B cell (primary cell): ENCODE measurements at places on chromosomes 1 and 21. TPM values are rescaled to one million over a fixed set of nuclear protein-coding genes. Genes with fewer than 3 reads are reported as not detected.
A peak's percentile ranks its signal among the peaks of the same experiment; 100 is the strongest.

GRCh38 chr1:56517404-56518130 lies 61.8 kb downstream of the PLPP3 start:
- DNase-seq = no peak

The SLC45A3 gene
- total RNA-seq = 4.7 and 5.0 TPM in 2 replicates

- DNase-seq = no peak
Measured at GRCh38 chr1:77866296-77866695, 22.1 kb upstream of the NEXN start.

The ANKRD34A gene
- total RNA-seq = 1.8 and 2.8 TPM in 2 replicates

DNA sequence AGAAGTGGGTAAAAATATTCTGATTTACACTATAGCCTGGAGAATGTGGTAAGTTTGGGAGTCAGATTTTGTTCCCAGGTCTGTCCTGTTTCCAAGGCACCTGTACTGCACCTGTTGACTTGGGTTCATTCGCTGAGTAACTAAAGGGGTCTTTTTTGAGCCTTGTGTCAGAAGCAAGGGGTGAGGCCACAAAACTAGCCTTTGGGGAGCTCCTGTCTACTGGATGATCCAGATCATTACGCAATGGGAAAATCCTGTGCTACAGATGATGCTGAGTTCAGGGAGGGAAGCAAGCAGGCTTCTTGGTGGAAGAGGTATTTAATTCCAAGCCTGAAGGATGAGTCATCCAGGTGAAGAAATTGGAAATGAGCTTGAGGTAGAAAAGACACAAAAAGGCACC lies 424.0 kb downstream of the MATN1 start:
- no peak for DNase-seq

DNA sequence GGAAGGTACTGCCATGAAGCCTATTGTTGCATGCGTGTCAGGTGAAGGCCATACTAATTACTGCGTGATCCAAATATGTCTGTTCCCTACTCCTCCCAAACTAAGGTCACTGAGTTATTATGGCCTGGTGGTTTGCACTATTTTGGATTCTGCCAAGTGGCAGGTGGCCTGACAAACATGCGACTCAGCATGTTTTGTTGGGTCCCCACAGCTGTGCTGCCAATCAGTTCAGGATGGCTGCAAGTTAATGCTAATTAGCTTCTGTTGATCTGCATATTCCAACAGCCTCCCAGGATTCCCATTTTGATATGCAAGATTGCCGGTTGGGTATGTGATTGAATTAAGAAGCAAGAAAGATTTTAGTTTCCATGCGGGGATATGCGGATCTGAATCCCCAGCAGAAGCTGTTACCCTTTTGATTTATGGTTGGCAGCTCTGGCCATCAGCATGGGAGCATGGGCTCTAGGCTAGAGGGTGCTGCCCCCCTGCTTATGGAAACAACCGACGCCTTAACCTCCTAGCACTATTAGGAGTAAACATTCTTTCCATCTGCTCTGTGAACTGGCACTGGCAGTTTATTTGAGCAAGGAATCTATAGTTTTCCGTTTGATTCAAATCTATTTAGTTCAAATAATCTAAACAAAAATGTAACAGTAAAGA lies 429.8 kb upstream of the C1orf87 start:
- no peak for DNase-seq

- DNase-seq = no peak
Measured at GRCh38 chr1:87939444-87939843, 610.8 kb downstream of the LMO4 start.

The MLLT11 gene
- 1.1 and 1.5 TPM in 2 replicates for total RNA-seq

The F5 gene
- 0.15 and 0.27 TPM in 2 replicates for total RNA-seq

The PCAT6 gene
- 1.6 TPM in 1 of 2 replicates, not detected in the other for total RNA-seq

The PLEKHN1 gene
- total RNA-seq = 0.63 and 1.1 TPM in 2 replicates

- no peak for DNase-seq
Measured at GRCh38 chr1:33515112-33515511, 42.7 kb downstream of the ZSCAN20 start.

The OR14K1 gene
- total RNA-seq = not detected in 2 replicates

DNA sequence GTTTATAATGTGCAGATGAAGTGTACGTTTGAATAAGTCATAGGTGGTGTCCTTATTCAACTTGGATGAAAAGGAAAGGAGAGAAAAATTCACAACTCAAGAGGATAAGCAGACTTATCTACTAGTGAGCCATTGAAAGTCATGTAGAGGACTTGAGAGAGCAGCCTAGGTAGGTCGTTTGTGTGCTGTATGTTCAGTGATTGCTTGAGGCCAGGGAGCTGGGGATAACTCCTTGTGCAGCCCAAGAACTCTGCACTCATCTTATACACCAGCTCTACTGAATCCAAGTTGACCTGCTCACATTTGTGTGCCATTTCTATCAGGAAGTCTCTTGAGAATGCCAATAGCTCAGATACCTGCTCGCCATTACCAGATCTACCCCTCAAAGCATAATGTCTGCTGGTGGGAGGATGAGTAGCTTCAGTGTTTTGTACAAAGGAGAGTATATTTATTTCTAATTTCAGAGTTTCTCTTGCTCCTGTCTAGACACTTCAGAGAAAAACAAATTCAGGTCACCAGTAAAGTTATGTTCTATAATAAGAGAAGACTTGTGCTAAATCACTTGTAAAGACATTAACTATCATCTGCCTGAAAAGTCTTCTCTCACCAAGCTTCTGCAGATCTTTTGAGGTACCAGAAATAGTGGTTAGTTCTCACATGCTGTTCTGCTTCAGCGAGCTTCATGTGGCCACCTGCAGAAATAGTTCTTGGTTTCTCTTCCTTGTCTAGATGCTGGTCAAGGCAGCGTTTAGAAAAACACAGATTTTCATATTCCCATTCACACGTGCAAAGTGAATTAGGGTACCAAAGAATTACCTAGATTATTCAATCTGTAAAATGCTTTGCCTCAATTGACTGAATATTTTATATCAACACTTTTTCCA lies 10.8 kb downstream of the S1PR1 start:
- DNase-seq = peak; percentile 89

GRCh38 chr1:22712502-22713271 lies 2.0 kb downstream of the EPHB2 start:
- no peak for DNase-seq
